ENCODE measurements at places on chromosomes 5 and 9.

DNA sequence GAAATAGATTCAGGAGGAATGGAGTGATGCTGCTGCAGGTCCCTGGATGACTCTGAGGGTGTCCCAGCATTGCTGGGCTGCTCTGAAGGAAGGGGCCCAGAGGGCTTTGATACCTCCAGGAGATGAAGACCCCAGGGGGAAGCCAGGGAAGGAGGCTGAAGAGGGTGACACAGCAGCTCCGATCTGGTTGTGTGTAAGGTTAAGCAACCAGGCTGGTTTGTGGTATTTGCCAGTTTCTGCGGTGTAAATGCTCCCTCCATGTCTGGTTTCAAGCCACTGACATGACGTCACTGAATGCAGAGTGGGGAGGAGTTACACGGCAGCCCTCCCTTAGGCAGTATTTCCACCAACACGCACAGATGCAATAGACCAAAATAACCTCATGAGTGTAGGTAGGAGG, 40.0 kb upstream of the ORM1 start:
- DNase-seq = peak; percentile 32

DNA sequence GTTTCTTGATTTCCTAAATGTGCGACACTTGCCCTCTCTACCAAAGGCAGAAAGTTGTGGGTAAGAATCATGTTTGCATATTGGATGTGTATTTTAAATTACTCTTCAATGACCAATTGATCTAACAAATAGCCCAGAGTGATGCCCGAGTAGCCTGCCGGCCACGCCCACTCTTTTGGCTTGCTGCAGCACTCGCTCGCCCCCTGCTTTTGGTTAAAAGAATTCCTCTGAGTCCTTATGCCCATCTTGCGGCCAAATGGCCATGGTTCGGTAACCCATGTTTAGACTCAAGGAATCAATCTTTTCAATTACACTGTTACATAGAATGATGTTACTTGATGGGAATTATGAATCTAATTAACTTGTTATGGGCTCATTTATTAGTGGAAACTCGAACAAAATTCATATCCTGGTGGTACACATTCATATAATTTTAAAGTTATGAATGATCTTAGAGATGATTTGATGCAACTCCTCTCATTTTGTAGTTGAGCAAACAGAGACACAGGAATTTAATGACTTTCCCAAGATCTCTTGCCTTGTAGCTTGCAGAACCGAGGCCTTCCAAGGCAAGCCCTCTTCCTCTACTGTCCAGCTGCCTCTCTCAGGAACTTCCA, 36.5 kb downstream of the PPIC start:
- DNase-seq = no peak

DNA sequence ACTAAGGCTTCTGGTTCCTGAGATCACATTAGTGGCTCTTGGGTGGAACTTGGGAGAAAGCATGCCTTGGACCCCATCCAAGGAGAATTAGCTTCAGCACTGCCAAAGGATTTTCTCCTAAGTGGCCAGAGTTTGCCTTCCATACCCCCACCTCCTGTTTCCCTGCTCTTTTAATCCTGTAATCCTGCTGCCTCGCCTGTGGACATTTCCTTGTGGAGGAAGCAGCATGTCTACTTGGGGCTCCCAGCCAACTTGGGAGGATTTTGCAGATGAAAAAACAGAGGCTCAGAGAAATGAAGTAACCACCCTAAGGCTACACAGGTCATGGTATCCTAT, 1.6 kb downstream of the ARSI start:
- DNase-seq = no peak

GRCh38 chr5:179309383-179309670, 35.9 kb downstream of the ADAMTS2 start:
- DNase-seq = no peak

GRCh38 chr9:116175614-116176013, 22.0 kb downstream of the PAPPA start:
- DNase-seq = no peak

DNA sequence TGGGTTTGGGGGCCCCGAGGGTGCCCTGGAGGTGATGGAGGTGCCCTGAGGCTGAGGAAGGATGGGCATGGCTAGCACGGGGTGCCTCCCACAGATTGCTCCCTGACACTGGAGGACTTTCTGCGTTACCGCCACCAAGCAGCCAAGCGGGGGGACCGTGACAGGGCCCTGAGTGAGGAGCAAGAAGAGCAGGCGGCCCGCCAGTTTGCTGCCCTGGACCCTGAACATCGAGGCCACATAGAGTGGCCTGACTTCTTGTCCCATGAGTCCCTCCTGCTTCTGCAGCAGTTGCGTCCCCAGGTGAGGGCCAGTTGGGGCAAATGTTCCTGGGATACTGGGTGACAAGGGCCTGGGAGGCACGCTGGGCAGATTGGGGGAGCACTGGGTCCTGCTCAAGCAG, 13.1 kb upstream of the DNAJB5 start:
- peak; percentile 51 for DNase-seq

- no peak for DNase-seq
Observed at GRCh38 chr5:13218518-13218917, 726.0 kb downstream of the DNAH5 start.

DNA sequence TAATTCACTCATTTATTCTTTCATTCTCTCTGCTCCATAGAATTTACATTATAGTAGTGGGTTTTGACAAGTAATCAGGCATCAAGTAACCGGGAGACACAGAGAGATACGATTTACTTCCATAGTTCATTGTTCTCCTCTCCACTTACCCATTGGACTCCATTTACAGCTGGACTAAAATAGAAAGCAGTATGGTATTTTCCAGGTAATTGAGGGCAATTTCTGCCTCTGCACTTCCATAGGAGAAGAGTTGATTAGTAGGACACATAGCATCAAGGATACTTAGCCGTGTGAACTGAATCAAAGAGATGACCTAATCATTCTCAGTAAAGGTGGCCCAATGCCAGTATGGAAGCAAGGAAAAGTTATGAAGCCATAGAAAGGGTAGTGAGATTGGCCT, 244.4 kb downstream of the COX7C start:
- DNase-seq = no peak

GRCh38 chr5:180021900-180022299, 49.7 kb downstream of the RNF130 start:
- no peak for DNase-seq

- DNase-seq = no peak
Observed at GRCh38 chr9:122519376-122519775, 435 bp downstream of the OR1J4 start.

GRCh38 chr9:123689701-123690428, 240.1 kb downstream of the DENND1A start:
- DNase-seq = no peak

DNA sequence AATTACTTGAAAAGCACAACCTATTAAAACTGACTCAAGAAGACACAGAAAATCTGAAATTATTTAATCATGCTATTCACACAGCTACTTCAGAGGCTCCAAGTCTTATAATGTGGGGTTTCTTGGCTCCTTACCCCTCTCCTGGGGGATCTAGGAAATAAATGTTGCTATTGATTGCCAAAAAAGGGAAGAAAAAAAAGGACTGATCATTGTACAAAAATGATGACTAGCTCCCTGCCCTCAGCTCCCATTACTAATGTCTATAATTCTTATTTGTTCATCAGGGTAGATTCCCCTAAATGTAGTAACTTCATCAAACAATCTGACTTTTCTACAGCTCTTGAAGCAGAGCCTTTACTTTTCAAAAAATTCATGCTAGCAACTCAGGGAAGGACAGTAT, 3.3 kb upstream of the SMC5 start:
- no peak for DNase-seq

- peak; percentile 72 for DNase-seq
Observed at GRCh38 chr5:61280205-61280604, 51.9 kb upstream of the ZSWIM6 start.

All from RWPE2 (cell line).